ENCODE measurements at places on chromosomes 5 and 9. TPM values are rescaled to one million over a fixed set of nuclear protein-coding genes. Genes with fewer than 3 reads are reported as not detected.
A peak's percentile ranks its signal among the peaks of the same experiment; 100 is the strongest.

- no peaks in the 10 kb centered on the region for H3K27me3 ChIP-seq
- no peak for DNase-seq
- no peak overlapping the region for H3K27ac ChIP-seq
- no peaks in the 10 kb centered on the region for H3K4me1 ChIP-seq
- no peak overlapping the region for H3K4me3 ChIP-seq
- H3K36me3 ChIP-seq: no peaks in the 10 kb centered on the region
Observed at GRCh38 chr9:76045221-76045620, 154.7 kb downstream of the PCSK5 start.

GRCh38 chr5:151742870-151743294 lies 15.5 kb downstream of the ATOX1 start:
- no peak overlapping the region for H3K4me3 ChIP-seq

- H3K4me1 ChIP-seq: no peaks in the 10 kb centered on the region
- no peak overlapping the region for H3K27ac ChIP-seq
- H3K27me3 ChIP-seq: no peaks in the 10 kb centered on the region
- H3K4me3 ChIP-seq: no peak overlapping the region
- no peaks in the 10 kb centered on the region for H3K36me3 ChIP-seq
- DNase-seq: no peak
Observed at GRCh38 chr5:143543358-143544255, 140.1 kb upstream of the NR3C1 start.

GRCh38 chr9:6779417-6780241 lies 21.9 kb downstream of the KDM4C start:
- H3K4me1 ChIP-seq: peaks cover 20% of the 10 kb centered on the region
- no peaks in the 10 kb centered on the region for H3K27me3 ChIP-seq
- H3K4me3 ChIP-seq: no peak overlapping the region
- DNase-seq: no peak
- H3K36me3 ChIP-seq: no peaks in the 10 kb centered on the region

GRCh38 chr5:148791696-148792095 lies 34.7 kb upstream of the ADRB2 start:
- H3K4me3 ChIP-seq: no peak overlapping the region
- H3K4me1 ChIP-seq: no peaks in the 10 kb centered on the region
- no peak for DNase-seq
- H3K27ac ChIP-seq: no peak overlapping the region

DNA sequence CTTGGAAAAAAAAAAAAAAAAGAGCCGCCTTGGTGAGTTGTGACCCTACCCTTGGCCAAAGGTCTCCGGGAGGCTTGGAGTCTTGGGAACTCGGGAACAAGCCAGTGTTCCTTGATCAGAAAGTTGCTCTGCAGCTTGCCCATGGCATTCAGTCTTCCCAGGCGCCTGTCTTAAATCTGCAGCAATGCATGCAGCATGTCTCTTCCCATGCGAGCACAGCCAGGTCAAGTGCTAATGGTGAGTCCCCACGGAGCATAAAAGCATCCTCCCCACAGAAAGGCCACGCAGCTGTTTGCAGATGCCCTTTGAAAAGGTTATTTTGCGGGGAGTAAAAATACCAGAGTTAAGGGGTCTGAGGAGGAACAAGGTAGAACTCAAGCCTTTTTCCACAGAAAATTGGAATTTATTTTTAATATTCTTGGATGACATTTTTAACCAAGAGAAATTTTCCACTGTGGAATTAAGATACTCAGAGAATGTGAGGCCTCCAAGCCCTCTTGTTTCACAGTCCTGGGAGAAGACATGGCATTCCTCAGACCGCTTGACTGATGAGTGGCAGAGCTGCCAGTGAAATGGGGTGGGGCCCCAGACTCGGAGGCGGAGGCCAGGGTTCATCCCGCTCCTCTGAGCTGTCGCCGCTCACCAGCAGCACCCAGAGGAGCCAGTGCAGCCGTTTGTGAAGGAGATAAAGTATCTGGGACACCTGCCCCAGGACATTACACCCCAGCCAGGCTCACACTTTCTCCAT lies 81.6 kb downstream of the CYFIP2 start:
- peak; percentile 35 for DNase-seq
- H3K27me3 ChIP-seq: no peaks in the 10 kb centered on the region
- H3K27ac ChIP-seq: no peak overlapping the region
- H3K4me3 ChIP-seq: no peak overlapping the region

GRCh38 chr5:88729829-88730182 lies 153.2 kb downstream of the MEF2C start:
- no peak for DNase-seq
- peaks cover 42% of the 10 kb centered on the region for H3K36me3 ChIP-seq
- no peak overlapping the region for H3K4me3 ChIP-seq

DNA sequence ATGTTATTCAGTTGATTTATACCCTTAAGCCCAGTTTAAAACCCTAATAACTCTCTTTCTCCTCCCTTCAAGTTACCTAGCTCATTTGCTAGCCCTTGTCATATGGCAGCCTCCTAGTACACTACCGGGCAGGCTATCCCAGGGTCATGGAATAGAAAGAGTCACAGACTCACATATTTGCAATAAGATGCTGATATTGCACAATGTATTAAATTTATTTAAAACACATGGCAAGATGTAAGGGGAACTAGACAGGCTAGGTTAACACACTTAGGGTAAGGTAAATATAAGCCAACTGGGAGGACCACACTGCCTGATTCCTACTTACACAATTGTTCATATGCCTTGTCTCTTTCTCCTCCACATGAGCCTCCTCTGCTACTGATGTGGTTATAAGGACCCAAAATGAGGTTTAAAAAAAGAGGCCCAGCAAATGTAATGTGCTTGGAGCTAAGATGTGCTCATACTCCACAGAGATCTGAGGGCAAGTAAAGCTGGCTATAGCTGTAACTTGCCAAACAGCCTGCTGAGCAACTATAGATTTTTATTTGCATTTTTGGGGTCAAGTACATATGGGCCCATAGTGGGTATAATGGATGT lies 130.0 kb downstream of the ENC1 start:
- no peaks in the 10 kb centered on the region for H3K27me3 ChIP-seq
- no peak for DNase-seq
- H3K27ac ChIP-seq: no peak overlapping the region
- no peaks in the 10 kb centered on the region for H3K4me1 ChIP-seq
- H3K36me3 ChIP-seq: no peaks in the 10 kb centered on the region

- DNase-seq: no peak
- H3K27me3 ChIP-seq: no peaks in the 10 kb centered on the region
Observed at GRCh38 chr5:141840280-141840812, 37.9 kb downstream of the PCDH1 start.

GRCh38 chr5:67401172-67401571 lies 204.6 kb upstream of the CD180 start:
- H3K36me3 ChIP-seq: no peaks in the 10 kb centered on the region
- DNase-seq: no peak
- H3K27ac ChIP-seq: no peak overlapping the region

DNA sequence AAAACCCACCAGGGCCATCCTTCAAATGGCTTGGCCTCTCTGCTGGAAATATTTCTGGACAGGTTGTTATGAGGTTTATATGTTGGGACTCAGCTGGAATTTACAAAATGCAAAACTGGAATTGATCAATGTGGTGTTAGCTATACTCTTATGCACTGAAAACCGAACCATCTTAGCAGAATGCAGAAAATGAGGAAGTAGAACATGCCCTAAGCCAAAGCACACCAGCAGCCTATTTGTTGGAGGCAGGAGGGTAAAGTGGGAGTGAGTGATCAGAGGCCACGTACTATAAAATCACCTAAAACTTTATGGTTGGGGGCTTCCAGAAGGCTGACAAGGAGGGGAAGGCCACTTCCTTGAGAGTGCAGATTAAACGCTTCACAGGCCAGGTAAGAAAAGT lies 63.6 kb upstream of the C5orf63 start:
- H3K27ac ChIP-seq: no peak overlapping the region
- no peak for DNase-seq
- H3K27me3 ChIP-seq: no peaks in the 10 kb centered on the region
- no peak overlapping the region for H3K4me3 ChIP-seq

- no peaks in the 10 kb centered on the region for H3K4me1 ChIP-seq
- H3K27ac ChIP-seq: no peak overlapping the region
- no peak for DNase-seq
- no peak overlapping the region for H3K4me3 ChIP-seq
- H3K27me3 ChIP-seq: peaks cover 91% of the 10 kb centered on the region
Observed at GRCh38 chr5:1883925-1884677, 1.4 kb upstream of the IRX4 start.

- H3K36me3 ChIP-seq: no peaks in the 10 kb centered on the region
- peak overlapping the region; percentile 38 for H3K27ac ChIP-seq
- H3K27me3 ChIP-seq: no peaks in the 10 kb centered on the region
- H3K4me3 ChIP-seq: no peak overlapping the region
Observed at GRCh38 chr9:98958271-98958984, 14.7 kb downstream of the COL15A1 start.

- H3K4me1 ChIP-seq: peaks cover 64% of the 10 kb centered on the region
- DNase-seq: no peak
- H3K27me3 ChIP-seq: no peaks in the 10 kb centered on the region
- H3K36me3 ChIP-seq: no peaks in the 10 kb centered on the region
Observed at GRCh38 chr5:32170303-32171151, 3.6 kb downstream of the GOLPH3 start.

DNA sequence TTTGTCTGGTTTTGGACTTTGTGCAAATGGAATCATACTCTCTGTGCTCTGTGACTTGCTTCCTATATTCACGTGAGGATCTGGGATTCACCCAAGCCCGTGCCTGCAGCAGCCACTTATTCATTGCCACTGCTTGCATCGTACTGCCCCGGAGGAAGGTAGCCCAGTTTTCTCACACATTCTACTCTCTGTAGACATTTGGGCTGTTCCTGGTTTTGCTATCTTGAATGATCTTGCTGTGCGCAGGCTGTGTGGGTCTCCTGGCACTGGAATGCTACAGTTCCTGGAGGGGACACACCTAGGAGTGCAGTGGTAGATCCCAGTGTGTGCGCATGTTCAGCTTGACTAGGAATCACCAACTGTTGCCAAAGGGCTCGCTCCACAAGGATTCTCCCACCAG lies 99.2 kb upstream of the BOD1 start:
- H3K4me3 ChIP-seq: no peak overlapping the region
- DNase-seq: no peak
- peaks cover 13% of the 10 kb centered on the region for H3K4me1 ChIP-seq
- no peak overlapping the region for H3K27ac ChIP-seq

GRCh38 chr9:117662651-117663050 lies 41.6 kb upstream of the TLR4 start:
- DNase-seq: no peak
- no peak overlapping the region for H3K27ac ChIP-seq
- no peaks in the 10 kb centered on the region for H3K36me3 ChIP-seq
- H3K4me3 ChIP-seq: no peak overlapping the region
- no peaks in the 10 kb centered on the region for H3K27me3 ChIP-seq
- H3K4me1 ChIP-seq: no peaks in the 10 kb centered on the region

GRCh38 chr5:138974227-138975063 lies 99.3 kb upstream of the LRRTM2 start:
- H3K36me3 ChIP-seq: no peaks in the 10 kb centered on the region
- H3K4me1 ChIP-seq: peaks cover 33% of the 10 kb centered on the region
- H3K4me3 ChIP-seq: no peak overlapping the region
- H3K27ac ChIP-seq: peak overlapping the region; percentile 77

DNA sequence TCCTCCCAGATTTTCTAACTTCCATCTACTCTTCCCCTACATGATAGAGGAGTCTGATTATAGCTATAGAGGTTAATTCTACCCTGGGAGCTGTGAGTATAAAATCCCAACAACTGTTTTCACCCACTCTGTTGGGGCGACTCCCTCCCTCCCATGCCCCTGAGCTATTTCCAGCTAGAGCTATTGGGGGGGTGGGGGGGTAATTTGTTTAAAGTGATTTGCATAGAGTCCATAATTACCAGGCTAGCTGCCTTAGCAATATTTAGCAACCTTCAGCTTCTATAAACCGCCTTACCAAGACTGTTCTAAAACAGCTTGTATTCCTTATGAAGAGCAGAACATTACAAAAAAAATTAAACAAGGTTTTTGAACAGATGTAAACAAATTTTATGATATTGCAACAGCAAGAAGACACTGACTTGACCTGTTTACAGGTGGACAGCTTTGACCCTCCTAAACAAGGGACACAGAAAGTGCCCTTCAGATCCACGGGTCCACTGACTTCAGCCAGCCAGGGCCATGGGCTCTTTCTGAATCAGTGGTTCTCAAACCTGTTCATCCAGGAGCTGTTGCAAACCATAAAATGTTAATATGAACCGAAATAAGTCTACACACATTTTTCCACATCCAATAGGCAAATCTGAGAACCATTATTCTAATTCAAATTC lies 98.2 kb downstream of the OTULIN start:
- H3K4me3 ChIP-seq: no peak overlapping the region
- H3K36me3 ChIP-seq: no peaks in the 10 kb centered on the region
- no peaks in the 10 kb centered on the region for H3K4me1 ChIP-seq
- H3K27ac ChIP-seq: no peak overlapping the region
- no peaks in the 10 kb centered on the region for H3K27me3 ChIP-seq

GRCh38 chr9:105308461-105309341 lies 64.2 kb downstream of the SLC44A1 start:
- no peaks in the 10 kb centered on the region for H3K36me3 ChIP-seq
- no peaks in the 10 kb centered on the region for H3K4me1 ChIP-seq
- no peak for DNase-seq
- no peak overlapping the region for H3K27ac ChIP-seq
- no peaks in the 10 kb centered on the region for H3K27me3 ChIP-seq

Gene C8G
- total RNA-seq: 1.2 TPM

Gene PCDHGA2
- 6.1 TPM for total RNA-seq

Gene PCDHGA4
- total RNA-seq: 1.6 TPM

Gene RGS7BP
- 8.0 TPM for total RNA-seq

Gene AGXT2
- not detected for total RNA-seq

Gene SMIM27
- 5.0 TPM for total RNA-seq

Gene AK8
- total RNA-seq: 2.6 TPM

Gene STK32A
- total RNA-seq: 13.4 TPM

Gene CXCL14
- total RNA-seq: 3.1 TPM

Gene PHF24
- total RNA-seq: 0.09 TPM
